Stimulated activated CD4-positive, alpha-beta T cell treated with anti-CD3 and anti-CD28 coated beads, Interleukin-4, amount 100 ng/mL, for 48 hours (primary cell): ENCODE measurements at places on chromosomes 16 and 17.

DNA sequence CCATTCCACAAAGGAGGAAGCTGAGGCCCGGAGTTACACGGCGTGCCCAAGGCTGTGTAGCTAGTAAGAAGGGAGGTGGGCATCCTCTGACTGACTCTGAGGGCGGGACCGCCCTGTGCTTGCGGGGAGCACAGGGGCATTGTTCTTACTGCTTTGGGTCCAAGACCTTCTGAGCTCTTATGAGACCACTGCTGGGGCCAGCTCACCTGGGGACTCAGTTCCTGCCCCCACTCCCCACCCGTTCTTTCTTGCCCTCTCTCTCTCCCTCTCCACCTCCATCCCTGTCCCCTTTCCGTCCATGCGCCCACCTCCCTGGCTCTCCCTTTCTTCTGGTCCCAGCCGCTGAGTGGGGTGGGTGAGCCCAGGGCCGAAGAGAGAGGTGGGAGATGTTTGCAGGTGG lies 19.6 kb downstream of the CCR7 start:
- no peak for DNase-seq

- no peak for DNase-seq
These were observed 410.4 kb upstream of the CDH11 start for GRCh38 chr16:65532258-65532657.

DNA sequence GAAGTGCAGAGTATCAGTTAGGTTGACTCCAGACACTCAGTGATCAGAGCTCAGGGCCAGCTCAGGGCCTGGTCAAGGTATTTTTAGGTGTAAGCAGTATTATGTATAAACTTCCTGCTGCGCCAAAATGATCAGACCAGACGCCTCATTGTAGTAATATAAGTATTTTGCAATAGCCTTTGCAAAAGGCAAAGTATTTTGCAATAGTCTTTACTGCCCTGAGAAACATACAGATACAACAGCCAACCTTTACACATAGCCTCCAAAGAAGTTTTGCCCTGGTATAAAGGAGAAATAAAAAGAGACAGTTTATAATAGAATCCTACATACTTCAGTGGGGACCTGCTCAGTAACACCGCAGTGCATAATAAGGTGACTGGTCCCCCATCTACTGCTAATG lies 333.0 kb upstream of the EEF2KMT start:
- no peak for DNase-seq

DNA sequence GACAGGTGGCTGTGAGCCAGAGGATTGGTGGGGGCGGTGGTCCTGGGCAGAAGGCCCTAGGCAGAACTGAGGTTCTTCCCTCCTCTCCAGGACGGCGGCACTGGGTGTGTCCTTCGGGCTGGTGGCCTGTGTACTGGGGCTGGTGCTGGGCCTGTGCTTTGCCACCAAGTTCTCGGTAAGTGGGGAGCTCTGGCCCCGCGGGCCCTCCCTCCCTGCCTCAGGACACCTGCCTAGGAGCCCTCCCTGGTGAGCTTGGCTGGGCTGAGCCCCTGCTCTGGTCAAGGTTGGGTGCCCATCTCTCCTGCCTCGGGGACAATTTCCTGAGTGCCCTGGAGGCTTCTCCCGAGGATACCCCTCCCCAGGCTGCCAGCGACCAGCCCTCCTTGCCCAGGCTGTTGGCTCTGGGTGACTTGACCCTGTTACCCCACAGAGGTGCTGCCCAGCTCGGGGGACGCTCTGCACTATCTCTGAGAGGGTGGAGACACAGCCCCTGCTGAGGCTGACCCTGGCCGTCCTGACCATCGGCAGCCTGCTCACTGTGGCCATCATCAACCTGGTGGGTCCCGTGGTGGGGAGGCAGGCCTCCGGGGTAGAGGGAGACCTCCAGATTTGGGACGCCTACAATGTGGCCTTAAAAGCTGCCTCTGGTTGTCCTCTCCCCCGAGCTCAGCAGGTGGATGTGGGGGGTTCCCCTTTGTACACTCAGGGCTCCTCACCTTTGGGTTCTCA lies 42.0 kb downstream of the ADCY7 start:
- DNase-seq: no peak

DNA sequence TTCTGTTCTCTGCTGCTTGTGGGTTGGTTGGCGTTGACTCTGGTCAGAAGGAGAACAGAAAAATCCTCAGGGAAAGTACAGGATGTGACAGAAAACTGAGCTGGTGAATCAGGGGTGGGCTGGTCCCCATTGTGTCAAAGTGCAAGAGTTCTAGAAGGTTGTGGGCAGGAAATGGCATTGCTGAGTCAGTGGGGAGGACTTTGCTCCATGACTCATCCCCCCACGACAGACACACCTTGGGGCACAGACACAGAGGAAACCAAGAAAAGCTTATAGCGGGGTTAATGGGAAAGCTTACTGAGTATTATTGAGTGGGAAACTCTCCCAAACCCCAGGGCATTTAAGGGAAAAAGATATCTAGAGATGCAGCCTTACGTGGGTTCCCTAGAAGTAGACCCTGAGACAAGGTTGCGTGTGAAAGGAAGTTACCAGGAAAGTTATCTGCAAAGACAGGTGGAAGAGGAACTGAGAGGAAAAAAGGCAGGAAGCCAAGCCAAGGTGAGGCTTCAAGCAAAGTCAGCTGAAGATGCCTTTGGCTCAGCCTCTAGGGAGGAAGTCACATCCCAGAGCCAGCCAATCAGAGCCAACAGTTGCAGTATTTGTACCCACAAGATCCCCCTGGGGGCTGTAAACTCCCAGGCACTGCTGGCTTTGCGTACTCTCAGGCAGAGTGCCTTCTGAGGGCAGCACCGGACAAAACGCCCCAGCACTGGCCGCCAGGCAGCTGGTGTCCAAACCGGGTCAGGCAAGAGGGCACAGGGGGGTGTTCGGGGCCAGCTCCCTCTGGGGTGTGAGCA lies 86.4 kb downstream of the FOXL1 start:
- DNase-seq: peak; percentile 61

GRCh38 chr16:54289945-54290832 lies 3.6 kb upstream of the IRX3 start:
- no peak for DNase-seq

GRCh38 chr16:13643412-13643811 lies 276.5 kb upstream of the ERCC4 start:
- no peak for DNase-seq

DNA sequence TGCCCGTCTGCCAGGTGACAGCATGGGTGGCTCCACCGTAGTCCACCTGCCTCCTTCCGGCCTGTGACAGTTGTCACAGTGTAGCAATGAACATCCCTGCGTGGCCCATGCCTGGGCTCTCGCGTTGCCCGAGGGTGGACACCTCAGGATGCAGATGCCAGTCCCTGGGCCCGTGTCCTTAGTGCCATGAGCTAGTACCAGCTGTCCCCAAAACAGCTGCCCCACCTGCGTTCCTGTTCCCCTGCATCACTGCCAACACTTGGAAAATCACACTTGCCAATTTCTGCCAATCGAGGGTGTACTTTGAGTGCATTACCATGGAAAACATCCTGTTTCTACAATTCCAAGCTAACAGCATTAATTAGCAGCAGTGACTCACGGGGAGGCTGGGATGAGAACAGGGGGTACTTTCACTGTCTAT lies 9.0 kb upstream of the C16orf95 start:
- no peak for DNase-seq

DNA sequence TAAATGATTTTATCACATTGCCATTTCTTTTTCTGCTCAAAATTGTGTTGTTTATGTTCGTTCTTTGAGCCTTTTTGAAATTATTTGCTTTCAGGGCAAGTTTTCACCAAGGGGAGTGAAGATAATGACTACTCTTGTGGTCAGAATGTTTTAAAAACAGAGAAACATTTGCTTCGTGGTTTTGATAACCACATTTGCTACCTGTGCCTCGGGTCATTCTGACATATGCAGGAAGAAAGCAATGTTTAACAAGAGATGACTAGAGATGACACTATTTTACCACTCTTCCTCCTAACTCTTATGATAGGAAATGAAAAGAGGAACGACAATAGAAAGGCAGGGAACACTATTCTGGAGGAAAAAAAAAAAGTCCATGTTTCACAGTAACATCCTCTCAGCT lies 1496.5 kb upstream of the GOT2 start:
- DNase-seq: no peak
